MG63 (cell line): ENCODE measurements at places on chromosomes 13 and 19. TPM values are rescaled to one million over a fixed set of nuclear protein-coding genes. Genes with fewer than 3 reads are reported as not detected.

The UNC13A gene
- 0.10 TPM in 1 of 2 replicates, not detected in the other for total RNA-seq

The SKA3 gene
- 13.3 and 18.5 TPM in 2 replicates for total RNA-seq

DNA sequence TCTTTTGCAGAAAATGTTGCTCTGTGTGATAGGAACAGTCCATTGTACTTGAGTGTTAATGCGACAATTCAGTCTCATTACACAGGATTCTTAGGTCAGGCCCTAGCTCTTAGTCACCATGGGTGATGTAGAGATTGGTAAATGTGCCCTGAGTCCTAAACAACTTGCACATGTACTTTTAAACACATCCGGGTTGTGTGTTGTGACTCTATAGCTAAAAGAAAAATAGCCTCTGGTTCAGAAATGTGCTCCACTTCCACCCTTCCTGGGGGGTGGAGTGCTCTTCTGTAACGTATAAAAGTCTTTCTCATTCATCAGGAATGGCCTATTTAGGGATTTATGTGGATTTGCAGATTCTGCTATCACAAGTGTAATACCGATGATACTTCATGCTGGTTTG lies 5.2 kb downstream of the SPATA13 start:
- DNase-seq: no peak

- DNase-seq: no peak
These were observed 299.0 kb downstream of the KLF12 start for GRCh38 chr13:73835138-73835721.

DNA sequence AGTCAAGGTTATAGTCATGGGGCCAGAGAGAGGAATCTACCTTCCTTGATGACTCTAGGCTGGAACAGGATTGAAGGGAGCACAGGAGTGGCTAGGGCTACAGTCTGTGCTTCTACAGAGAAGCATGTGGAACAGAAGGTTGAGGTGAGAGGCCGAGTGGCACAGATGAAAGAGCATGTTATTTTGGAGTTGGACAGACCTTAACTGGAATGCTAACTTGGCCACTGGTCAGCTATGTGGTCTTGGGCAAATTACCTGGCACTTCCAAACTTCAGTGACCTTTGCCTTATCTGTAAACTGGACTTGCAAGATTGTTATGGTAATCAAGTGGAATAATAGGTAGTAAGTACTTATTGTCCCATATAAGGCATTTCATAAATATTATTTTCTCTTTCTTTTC lies 252.7 kb downstream of the KCNRG start:
- DNase-seq: no peak

- no peak for DNase-seq
These were observed 121.0 kb downstream of the PCDH20 start for GRCh38 chr13:61294467-61295191.

- peak; percentile 11 for DNase-seq
These were observed 41.5 kb downstream of the ZNF682 start for GRCh38 chr19:19997656-19998268.
